Left lung (tissue), 14 donors: ENCODE measurements at places on chromosomes 13 and 19. TPM values are rescaled to one million over a fixed set of nuclear protein-coding genes. Genes with fewer than 3 reads are reported as not detected.

Gene PRODH2
- total RNA-seq, result not detected

Gene ZNF264
- 37.9 TPM for total RNA-seq

DNA sequence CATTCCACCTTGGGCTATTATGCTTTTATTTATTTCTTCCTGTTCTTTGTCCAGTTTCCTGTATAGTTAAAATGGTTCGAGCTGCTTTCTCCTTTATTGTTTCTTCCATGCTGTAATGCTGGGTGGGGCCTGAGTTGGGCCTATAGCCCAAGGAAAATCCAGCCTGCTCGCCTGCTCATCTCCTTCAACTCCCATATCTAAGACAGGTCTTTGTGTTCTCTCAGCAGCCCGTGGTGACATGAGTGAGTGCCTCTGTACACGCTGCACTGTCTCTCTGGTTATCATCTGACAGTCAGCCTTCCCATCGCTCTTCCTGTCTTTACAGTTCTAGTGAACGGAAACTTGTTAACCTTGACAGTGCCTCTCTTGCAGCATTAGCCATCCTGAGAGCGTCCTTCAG, 221.9 kb upstream of the SLC10A2 start:
- H3K4me3 ChIP-seq, result no peak overlapping the region
- no peak for DNase-seq
- no peaks in the 10 kb centered on the region for H3K27me3 ChIP-seq
- no peaks in the 10 kb centered on the region for H3K36me3 ChIP-seq

DNA sequence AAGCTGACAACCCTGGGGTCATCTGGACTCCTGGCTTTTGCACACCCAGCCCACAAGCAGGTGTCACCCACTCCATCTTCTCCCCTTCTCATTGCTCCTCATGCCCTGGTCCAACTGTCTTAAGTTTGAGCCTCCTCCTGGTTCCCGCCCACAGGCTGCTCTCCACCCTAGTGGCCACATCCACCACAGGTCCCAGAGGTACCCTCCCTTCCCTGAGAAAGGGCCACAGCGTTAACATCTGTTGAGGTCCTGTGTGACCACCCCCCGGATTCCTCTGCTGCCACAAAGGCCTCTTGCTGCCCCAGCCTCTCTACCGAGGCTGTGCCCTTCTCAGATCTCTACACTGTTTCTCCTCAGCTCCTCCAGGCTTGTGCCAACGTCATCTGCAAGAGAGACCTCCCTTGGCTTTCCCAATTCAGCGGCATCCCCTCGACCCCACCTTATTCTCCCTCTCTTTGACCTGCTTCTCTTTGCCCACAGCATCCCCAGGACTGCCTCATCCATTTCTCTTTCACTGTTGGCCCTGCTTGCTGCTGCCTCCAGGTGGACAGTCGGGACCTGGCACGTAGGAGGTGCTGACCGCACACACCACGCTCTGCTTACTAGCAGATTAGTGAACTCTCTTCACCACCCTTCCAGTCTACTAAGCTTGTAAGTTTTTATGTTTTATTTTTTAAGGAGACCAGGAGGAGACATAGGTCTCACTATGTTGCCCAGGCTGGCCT, 33.3 kb downstream of the SUGP2 start:
- no peak overlapping the region for H3K27ac ChIP-seq
- peaks cover 2% of the 10 kb centered on the region for H3K4me1 ChIP-seq
- H3K36me3 ChIP-seq, result peaks cover 95% of the 10 kb centered on the region
- no peak for DNase-seq
- no peak overlapping the region for H3K4me3 ChIP-seq

- H3K4me3 ChIP-seq, result no peak overlapping the region
- H3K4me1 ChIP-seq, result peaks cover 5% of the 10 kb centered on the region
- DNase-seq, result no peak
- H3K27ac ChIP-seq, result no peak overlapping the region
- no peaks in the 10 kb centered on the region for H3K27me3 ChIP-seq
- H3K36me3 ChIP-seq, result no peaks in the 10 kb centered on the region
Observed at GRCh38 chr13:110272227-110272626, 34.7 kb downstream of the COL4A1 start.

DNA sequence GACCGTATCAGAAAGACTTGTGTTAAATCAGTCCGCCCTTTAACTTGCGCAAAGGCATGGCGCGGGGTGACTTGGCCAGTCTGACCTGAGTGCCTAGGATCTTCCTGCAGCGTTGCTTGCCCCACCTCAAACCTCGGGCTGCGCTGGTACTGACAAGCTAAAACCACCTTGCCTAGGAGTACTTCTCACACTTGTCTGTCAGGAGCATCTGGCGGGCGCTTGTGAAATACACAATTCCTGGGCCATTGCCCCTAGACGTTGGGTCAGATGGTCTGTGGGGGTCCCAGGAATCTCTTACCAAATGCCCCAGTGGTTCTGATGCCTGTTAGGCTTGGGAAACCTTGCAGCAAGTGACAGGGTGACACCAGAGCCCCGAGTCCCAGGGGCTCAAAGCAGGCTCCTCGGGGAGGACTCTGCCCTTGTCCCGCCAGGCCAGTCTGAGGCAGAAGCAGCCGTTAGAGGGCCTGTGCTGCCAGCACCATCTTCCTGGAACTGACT, 12.9 kb downstream of the CEBPG start:
- H3K27ac ChIP-seq, result no peak overlapping the region
- peaks cover 35% of the 10 kb centered on the region for H3K4me1 ChIP-seq
- H3K4me3 ChIP-seq, result no peak overlapping the region
- H3K36me3 ChIP-seq, result no peaks in the 10 kb centered on the region
- DNase-seq, result no peak
